ENCODE measurements at places on chromosomes 2 and 18. TPM values are rescaled to one million over a fixed set of nuclear protein-coding genes. Genes with fewer than 3 reads are reported as not detected.

TFCP2L1 gene
- 0.02 TPM for total RNA-seq

DNA sequence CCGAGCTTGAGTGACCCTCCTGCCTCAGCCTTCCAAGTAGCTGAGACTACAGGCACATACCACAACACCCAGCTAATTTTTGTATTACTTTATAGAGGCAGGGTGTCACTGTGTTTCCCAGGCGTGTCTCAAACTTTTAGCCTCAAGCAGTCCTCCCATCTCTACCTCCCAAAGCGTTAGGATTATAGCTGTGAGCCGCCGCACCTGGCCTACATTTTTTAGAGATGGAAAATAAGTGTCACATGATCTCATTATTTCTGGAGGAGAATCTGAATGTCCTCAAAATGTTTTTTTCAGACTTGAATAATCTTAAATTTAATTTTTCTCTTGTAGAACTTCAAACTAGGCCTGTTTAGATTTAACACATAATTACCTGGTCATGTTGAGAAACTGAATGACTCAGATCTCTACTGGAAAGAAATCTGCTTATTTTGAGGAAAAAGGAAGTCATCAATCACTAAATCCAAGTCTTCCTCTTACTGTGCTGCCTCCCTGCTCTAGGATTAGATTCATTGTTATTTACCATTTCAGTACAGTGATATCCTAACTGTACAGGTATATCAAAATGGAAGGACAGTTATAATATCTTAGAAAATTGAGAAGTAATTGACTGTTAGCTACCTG, 92.4 kb downstream of the COX7A2L start:
- H3K4me1 ChIP-seq: peaks cover 21% of the 10 kb centered on the region
- no peak overlapping the region for H3K27ac ChIP-seq
- DNase-seq: no peak
- peaks cover 14% of the 10 kb centered on the region for H3K36me3 ChIP-seq
- no peak overlapping the region for H3K4me3 ChIP-seq
- no peaks in the 10 kb centered on the region for H3K27me3 ChIP-seq

DNA sequence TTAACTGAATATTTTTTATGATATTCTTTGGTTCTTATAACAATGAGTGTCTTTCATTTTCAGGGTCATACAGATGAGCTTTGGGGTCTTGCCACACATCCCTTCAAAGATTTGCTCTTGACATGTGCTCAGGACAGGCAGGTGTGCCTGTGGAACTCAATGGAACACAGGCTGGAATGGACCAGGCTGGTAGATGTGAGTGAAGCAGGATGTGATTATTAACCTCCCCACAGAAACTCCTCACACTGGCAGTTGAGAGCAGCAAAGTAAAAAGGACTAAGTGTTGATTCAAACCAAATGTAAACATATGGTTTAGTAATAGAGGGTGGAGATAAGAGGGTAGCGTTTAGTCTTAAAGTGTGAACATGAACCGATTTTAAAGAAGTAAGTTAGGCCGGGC, 57.8 kb downstream of the COX7A2L start:
- no peak for DNase-seq
- peaks cover 63% of the 10 kb centered on the region for H3K36me3 ChIP-seq
- H3K4me1 ChIP-seq: peaks cover 37% of the 10 kb centered on the region
- no peaks in the 10 kb centered on the region for H3K27me3 ChIP-seq
- no peak overlapping the region for H3K27ac ChIP-seq

- H3K36me3 ChIP-seq: peaks cover 2% of the 10 kb centered on the region
- H3K4me3 ChIP-seq: no peak overlapping the region
- DNase-seq: no peak
- no peaks in the 10 kb centered on the region for H3K4me1 ChIP-seq
These were observed 19.5 kb downstream of the CHST10 start for GRCh38 chr2:100397976-100398375.

- H3K27ac ChIP-seq: peak overlapping the region; percentile 91
- peaks cover 13% of the 10 kb centered on the region for H3K36me3 ChIP-seq
- H3K4me3 ChIP-seq: peak overlapping the region; percentile 92
- H3K4me1 ChIP-seq: peaks cover 26% of the 10 kb centered on the region
These were observed 645 bp downstream of the KCTD18 start for GRCh38 chr2:200509235-200509611.

DNA sequence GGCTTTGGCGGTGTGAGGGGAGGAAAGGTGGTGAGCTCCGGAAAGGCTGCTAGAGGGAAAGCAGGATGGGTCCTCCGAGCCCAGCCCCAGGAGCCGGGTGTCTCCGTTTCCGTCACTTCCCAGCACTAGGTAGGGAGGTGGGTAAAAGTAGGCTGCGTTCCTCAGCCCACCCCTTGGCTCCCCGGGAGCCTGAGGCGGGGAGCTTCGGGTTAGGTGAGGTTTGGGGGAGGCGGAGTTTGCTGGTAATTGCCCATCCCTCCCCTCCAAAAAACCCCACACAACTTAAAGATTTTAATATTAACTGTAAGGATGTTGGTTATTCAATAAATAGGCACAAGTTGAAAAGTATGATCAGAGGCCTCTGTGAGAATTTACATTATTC, 552 bp upstream of the ATF2 start:
- H3K4me3 ChIP-seq: peak overlapping the region; percentile 100
- DNase-seq: no peak
- peaks cover 16% of the 10 kb centered on the region for H3K36me3 ChIP-seq
- H3K4me1 ChIP-seq: peaks cover 53% of the 10 kb centered on the region
- peak overlapping the region; percentile 98 for H3K27ac ChIP-seq
- H3K27me3 ChIP-seq: no peaks in the 10 kb centered on the region
